ENCODE measurements at places on chromosomes 5 and 9. TPM values are rescaled to one million over a fixed set of nuclear protein-coding genes. Genes with fewer than 3 reads are reported as not detected.

SLC34A3 gene
- not detected for total RNA-seq

SH3RF2 gene
- 59.3 TPM for total RNA-seq

CDKN2B-AS1 gene
- total RNA-seq = 39.7 TPM

DNA sequence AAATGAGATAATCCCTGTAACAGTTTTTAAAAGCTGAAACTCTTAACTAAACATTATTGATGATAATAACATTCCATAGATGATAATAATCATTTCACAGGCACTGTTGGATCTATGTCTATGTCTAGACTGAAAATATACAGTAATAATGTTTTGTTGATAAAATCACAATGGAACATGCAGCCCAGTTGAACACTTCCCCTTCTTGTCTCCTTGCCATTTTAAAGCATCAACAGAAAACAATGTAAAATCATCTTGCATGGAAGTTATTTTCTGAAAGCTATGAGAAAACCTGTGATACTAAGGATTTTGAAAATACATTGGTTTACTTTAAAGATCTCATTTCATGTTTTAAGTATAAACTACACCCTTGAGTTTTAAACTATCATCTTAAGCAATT, 1.9 kb downstream of the GAPT start:
- no peaks in the 10 kb centered on the region for H3K4me1 ChIP-seq
- H3K36me3 ChIP-seq = no peaks in the 10 kb centered on the region
- no peak overlapping the region for H3K27ac ChIP-seq
- DNase-seq = no peak
- H3K27me3 ChIP-seq = no peaks in the 10 kb centered on the region

GRCh38 chr9:78363221-78363620, 66.3 kb downstream of the PSAT1 start:
- no peak overlapping the region for H3K27ac ChIP-seq
- no peak overlapping the region for H3K4me3 ChIP-seq
- no peak for DNase-seq
- no peaks in the 10 kb centered on the region for H3K27me3 ChIP-seq
- H3K36me3 ChIP-seq = no peaks in the 10 kb centered on the region

- no peak overlapping the region for H3K27ac ChIP-seq
- no peaks in the 10 kb centered on the region for H3K27me3 ChIP-seq
- DNase-seq = peak; percentile 26
- H3K36me3 ChIP-seq = no peaks in the 10 kb centered on the region
Observed at GRCh38 chr5:146640285-146640896, 124.4 kb upstream of the GPR151 start.

DNA sequence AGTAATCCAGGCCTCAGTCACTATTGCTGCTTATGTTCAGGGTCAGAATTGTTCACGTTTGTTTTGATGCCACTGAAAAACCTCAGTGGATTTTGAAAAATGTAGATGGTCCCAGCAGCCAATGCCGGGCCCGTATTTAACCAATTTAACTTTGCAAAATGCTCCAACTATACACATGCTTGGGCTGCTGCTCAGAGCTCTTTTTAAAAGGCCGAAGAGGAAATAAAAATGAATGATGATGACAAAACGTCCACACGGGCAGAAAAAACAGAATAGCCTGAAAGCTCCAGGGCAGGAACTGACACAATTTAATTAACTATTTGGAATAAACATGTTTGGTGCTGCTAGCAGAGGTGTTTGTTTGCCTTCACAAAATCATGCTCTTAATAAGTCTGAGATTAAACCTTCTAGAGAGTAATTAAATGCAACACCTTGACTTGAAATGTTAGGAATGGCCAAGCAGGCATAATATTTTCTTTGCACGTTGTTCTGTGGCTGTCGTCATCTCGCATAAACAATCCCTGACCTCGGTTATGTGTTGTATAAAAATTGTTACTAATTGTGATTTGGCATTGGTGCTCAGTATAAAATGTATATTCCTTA, 152.7 kb downstream of the SLIT3 start:
- H3K4me3 ChIP-seq = no peak overlapping the region
- no peaks in the 10 kb centered on the region for H3K36me3 ChIP-seq

DNA sequence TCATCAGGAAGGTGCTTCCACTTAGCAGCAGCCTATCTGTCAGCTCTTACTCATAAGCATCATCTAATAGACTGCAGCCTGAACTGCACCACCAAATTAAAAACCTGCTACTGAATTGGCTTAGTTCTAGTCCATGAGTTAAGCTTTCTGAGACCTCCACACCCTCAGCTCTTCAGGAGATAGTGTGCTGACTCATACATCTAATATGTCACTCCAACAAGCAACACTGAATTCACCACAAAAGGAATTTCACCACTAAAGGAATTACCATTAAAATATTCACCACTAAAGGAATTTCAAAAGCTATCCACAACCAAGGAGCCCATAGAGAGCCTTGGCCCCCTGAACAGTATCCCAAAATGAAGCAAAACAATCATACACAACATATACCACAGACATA, 418.5 kb upstream of the RORB start:
- H3K27me3 ChIP-seq = no peaks in the 10 kb centered on the region
- no peaks in the 10 kb centered on the region for H3K4me1 ChIP-seq
- DNase-seq = no peak
- H3K4me3 ChIP-seq = no peak overlapping the region

Measured in colonic mucosa (tissue), 4 donors.